Cerebellum (tissue), 4 donors: ENCODE measurements at places on chromosomes 3 and 15. TPM values are rescaled to one million over a fixed set of nuclear protein-coding genes. Genes with fewer than 3 reads are reported as not detected.

Gene TLR9
- total RNA-seq, result 0.09 TPM

Gene TGM5
- not detected for total RNA-seq

Gene CILP
- 0.27 TPM for total RNA-seq

Gene TMEM44
- 24.3 TPM for total RNA-seq

Gene BFSP2
- not detected for total RNA-seq

- peak; percentile 10 for DNase-seq
Observed at GRCh38 chr15:22839046-22839695, 705 bp downstream of the NIPA2 start.

GRCh38 chr3:150062492-150062891 is 91.8 kb upstream of the PFN2 start:
- no peak for DNase-seq

GRCh38 chr3:194327218-194328052 is 23.7 kb downstream of the CPN2 start:
- DNase-seq, result no peak

GRCh38 chr3:72274493-72275330 is 489.8 kb upstream of the PROK2 start:
- peak; percentile 20 for DNase-seq

DNA sequence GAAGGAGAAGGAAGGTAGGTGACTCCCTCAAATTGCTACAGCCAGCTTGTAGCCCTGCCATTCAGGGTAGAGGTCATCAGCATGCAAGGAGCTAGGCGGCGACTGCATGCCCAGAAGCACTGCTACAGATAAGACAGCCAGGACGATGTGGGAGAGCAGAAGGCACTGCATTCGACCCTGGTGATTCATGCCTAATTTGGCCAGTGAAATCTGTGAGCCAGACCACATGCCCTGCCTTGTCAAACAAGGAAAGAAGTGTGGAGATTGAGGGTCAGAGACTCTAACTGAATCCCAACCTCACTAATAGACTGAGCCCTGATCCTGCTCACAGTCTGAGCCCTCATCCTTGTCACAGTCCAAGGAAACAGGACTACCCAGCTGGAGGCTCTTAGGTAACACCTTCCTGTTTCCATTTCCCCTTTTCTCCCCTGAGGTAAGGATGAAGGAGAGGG is 86.6 kb downstream of the LINGO1 start:
- no peak for DNase-seq

- DNase-seq, result no peak
Observed at GRCh38 chr3:129245141-129245540, 4.3 kb upstream of the COPG1 start.
